ENCODE measurements at places on chromosomes 5 and 9.

GRCh38 chr9:108815156-108815555 lies 40.6 kb downstream of the ACTL7B start:
- DNase-seq, result no peak

DNA sequence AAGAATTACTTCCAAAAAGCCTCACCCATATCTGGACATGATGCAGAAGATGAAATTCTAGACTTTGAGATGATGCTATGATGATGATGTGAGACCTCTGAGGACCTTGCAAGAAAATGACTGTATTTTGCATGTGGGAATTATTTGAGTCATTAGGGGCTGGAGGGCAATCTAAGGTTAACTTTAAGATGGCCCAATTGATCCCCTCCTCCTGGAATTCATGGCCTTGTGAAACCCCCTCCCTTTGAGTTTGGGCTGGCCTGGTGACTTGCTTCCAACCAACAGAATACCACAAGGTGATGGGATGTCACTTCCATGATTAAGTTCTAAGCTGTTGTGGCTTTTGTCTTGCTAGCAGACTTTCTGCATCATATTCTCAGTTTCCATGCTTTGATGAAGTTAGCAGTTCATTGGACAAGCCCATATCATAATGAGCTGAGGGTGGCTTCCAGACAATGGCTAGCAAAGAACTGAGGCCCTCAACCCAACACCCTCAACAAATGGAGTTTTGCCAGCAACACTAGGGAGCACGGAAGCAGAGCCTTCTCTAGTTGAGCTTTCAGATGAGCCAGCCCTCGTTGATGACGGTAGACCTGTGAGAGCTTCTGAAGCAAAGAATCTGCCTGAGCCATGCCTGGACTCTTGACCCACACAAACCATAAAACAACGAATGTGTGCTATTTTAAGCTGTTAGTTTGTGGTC lies 7.4 kb upstream of the AMACR start:
- no peak for DNase-seq

DNA sequence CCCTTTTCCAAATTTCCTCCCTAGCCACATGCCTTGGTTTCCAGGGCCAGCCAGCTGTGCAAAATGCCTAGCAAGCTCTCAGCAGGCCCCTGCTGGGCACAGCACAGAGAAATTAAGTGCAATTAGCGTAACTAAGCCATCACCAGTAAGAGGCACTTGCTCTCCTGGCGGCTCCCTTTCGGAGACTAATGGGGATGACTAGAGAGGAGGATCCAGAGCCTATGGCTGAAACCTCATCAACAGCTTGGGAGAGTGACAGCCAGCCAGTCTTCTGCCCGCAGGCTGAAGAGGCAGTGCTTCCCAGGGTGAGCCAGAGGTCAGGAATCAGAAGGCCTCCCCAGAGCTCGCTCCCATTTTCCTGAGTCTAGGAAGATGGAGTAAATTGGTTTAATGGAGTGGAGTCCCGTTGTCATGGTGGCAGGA lies 108.4 kb downstream of the KCNIP1 start:
- DNase-seq, result no peak

DNA sequence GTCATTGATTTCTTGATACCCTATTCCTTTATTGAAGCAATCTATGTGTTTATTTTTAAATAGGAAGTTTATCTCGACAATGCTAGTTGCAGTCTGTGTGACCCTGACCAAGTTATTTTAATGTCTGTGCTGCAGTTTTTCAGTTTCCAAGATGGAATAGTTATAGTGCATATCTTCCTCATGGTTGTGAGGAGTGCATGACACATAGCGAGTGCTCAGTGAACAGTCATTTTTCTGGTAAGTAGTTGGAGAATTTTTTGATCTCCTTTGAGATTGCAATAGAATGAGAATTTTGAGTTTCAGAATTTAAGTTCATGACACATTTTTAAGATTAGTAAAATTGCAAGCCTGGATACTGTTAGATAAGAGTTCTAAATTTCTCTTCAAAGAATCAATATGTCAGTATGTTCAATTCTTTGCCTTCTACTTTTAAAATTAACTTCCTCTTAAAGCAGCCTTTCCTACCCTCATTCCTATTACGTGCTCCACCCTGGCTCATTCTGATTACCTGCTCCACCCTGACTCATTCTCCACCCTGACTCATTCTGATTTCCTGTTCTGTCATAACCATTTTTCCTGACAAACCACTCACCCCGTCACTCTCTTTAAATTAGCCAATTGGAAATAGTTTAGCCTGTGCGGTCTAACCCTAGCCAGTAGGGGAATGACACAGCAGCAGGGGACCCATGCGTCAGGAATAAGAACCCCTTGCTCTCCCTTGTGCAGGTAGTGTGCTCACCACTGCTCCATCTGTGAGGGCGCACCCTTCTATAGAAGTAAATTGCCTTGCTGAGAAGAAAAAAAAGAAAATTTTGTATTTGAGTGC lies 30.7 kb downstream of the SPIN1 start:
- DNase-seq, result no peak

GRCh38 chr9:94182532-94182931 lies 76.6 kb upstream of the ZNF169 start:
- no peak for DNase-seq

GRCh38 chr9:87662808-87663528 lies 63.0 kb upstream of the CTSL start:
- DNase-seq, result no peak

- no peak for DNase-seq
Measured at GRCh38 chr5:42121401-42121800, 196.3 kb downstream of the FBXO4 start.

GRCh38 chr9:121888438-121888775 lies 204.7 kb downstream of the TTLL11 start:
- DNase-seq, result no peak
